ENCODE measurements at places on chromosomes 3 and 15. TPM values are rescaled to one million over a fixed set of nuclear protein-coding genes. Genes with fewer than 3 reads are reported as not detected.

Gene GOLGA8O
- polyA plus RNA-seq: not detected

Gene CNTN6
- polyA plus RNA-seq: 0.31 TPM

GRCh38 chr15:46309914-46310313 lies 675.1 kb downstream of the SQOR start:
- DNase-seq: no peak

DNA sequence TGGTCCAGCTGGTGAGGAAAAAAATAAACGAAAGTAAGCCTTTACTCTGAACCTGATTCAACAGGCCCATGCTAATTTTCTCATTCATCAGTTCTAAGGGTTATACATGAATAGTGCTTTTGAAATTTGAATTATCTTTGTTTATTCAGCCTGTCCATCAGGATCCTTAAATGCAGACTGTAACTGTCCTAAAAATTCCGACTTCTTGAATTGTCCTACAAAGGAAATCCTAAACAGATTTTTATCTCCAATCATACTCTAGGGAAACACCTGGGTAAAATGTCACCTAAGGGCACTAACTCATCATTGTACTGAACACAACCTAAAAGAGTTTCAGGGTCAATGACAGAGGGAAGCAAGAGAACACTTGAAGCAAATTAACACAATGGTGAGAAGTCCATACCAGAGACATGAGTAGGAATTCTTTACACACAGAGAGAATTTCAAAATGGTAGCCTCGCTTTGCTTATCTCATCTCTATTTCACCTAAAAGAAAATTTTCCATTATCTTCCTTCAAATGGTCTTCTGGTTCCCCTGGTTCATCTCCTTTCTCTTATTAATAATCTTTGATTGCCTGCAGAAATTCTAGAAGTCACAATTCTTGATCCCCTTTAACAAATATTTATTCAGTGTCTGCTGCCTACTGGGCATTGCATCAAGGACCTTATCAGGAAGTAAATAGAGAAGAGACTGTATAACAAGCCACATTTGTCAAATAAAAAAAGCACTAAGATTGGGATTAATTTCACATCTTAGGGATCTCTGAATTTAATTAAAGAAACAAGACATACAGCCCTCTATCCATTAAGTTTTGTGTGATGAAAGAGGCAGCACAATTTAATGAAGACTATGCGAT lies 182.7 kb downstream of the MEIS2 start:
- DNase-seq: no peak

Gene PLA2G4F
- polyA plus RNA-seq: not detected
